ENCODE measurements at places on chromosomes 5 and 9. TPM values are rescaled to one million over a fixed set of nuclear protein-coding genes. Genes with fewer than 3 reads are reported as not detected.

Gene CERCAM
- 1.3 TPM for total RNA-seq

Gene PELO
- 20.6 TPM for total RNA-seq

Gene FAM169A
- total RNA-seq: 3.5 TPM

Gene AK3
- 34.6 TPM for total RNA-seq

Gene PCDHGB7
- total RNA-seq: 0.08 TPM

Gene MEIKIN
- total RNA-seq: 2.2 TPM

Gene GPR151
- not detected for total RNA-seq

Gene IRX2
- not detected for total RNA-seq

Gene NEUROG1
- not detected for total RNA-seq

Gene PTTG1
- total RNA-seq: 223 TPM

Gene IPPK
- total RNA-seq: 11.4 TPM

Gene KCNMB1
- total RNA-seq: not detected

Gene LMNB1
- 296 TPM for total RNA-seq

Gene FXN
- total RNA-seq: 22.5 TPM

Gene NEURL1B
- 3.0 TPM for total RNA-seq

Gene LIFR
- 0.05 TPM for total RNA-seq

Gene SIGMAR1
- total RNA-seq: 53.3 TPM

Gene TMEM232
- 1.1 TPM for total RNA-seq

Gene PURA
- 15.1 TPM for total RNA-seq

Gene ADAMTS16
- not detected for total RNA-seq

Gene PCDHB12
- total RNA-seq: not detected
